Activated CD8-positive, alpha-beta T cell treated with anti-CD3 and anti-CD28 coated beads for 36 hours (primary cell): ENCODE measurements at places on chromosomes 4 and X. TPM values are rescaled to one million over a fixed set of nuclear protein-coding genes. Genes with fewer than 3 reads are reported as not detected.

DNA sequence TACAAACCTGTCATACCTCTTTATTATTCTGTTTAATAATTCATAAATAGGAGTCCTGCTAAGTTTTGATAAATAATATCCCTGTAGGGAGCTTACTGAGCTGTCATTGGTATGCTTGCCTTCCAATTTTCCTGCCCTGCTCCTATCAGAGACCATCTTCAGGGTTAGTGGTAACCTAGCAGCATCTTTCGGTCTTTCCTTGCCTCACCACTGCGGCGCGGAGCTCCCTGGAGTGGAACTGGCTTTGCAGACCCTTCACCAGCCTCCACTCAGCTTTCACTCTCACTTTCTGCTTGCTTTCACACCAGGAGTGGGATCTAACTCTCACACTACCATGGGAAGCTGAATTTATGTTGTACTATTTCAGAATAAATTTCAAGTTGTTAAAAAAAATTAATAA, 481.7 kb upstream of the ATOH1 start:
- no peak for DNase-seq

DNA sequence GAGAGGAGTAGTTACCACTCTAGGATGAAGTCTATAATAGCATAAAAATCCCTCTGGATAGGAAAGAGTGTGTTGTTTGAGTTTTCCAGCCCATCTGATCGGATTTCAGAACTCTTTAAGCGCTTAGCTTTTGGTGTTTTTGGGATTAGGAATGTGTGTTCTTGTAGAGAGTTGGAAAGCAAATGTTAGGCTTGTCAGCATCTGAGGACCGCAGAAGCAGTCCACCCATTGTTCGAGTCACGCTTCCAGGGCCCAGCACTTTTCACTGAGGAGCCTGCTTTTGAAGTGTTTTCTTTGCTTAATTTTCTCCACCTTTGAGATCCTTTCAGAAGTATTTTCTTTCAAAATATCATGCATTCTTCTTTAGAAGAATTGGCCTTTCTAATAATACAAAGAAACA, 306.2 kb downstream of the TENM3 start:
- no peak for DNase-seq

MAGEA12 gene
- not detected for total RNA-seq

CLTRN gene
- 0.38 TPM for total RNA-seq
